NCI-H2029 (cell line): ENCODE measurements at places on chromosomes 7 and 10.

- DNase-seq = no peak
These were observed 10.4 kb upstream of the GPR26 start for GRCh38 chr10:123655751-123656150.

GRCh38 chr7:91041141-91041540 lies 223.1 kb upstream of the FZD1 start:
- no peak for DNase-seq

- DNase-seq = no peak
These were observed 112.3 kb upstream of the EFCAB10 start for GRCh38 chr7:105693576-105693975.

DNA sequence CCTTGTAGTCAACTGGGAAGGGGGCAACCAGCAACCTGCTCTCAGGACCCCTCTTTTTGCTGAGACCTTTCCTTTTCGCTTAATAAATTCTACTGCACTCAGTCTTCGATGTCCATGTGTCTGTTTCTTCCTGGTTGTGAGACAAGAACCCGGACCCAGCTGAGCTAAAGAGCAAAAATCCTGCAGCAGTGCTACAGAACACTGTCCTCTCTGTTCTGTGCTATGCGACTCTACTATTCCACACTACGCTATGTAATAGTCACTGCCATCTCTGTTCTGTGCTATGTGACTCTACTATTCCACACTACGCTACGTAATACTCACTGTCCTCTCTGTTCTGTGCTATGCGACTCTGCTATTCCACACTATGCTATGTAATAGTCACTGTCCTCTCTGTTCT lies 34.3 kb downstream of the DIP2C start:
- no peak for DNase-seq

DNA sequence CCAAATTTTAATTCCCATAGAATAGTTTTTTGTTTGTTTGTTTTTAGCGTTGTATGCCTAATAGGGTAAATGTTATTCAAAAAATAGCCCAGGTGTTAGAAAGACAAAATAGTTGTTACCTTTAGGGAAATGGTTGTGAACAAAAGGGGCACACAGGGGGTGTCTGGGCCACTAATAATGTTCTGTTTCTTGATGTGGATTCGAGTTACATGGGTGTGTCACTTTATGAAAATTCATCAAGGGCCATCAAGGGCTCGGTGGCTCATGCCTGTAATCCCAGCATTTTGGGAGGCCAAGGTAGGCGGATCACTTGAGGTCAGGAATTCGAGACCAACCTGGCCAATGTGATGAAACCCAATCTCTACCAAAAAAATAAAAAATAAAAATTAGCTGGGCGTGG lies 531.8 kb upstream of the C7orf33 start:
- DNase-seq = no peak

- no peak for DNase-seq
These were observed 9.0 kb upstream of the COMTD1 start for GRCh38 chr10:75244487-75245353.

DNA sequence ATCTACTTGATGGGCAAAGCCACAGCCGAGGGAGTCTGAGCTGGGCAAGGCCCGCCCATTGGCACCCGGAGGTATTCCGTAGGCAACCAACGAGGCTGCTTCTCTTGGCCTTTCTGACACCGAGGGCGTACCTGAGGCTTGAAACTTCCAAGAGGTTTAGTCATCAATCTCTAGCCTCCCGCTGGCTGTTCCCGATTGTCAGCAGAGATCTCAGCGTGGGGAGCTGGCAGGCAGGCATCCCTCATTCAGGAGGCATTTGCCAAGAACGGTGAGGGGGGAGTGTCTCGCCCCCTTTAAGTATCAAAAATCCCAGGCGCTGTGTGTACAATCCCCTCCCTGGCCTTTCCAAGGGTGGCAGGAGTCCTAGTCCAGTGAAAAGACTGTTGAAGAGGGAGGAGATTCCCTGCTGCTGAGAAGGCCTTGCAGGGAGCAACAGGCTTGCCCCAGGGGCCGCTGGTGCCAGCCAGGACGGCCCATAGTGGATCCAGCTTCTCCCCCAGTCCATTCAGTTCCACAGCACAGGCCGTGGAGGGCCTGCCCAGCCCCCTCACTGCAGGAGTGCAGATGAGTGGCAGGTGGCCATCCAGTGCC lies 39.7 kb downstream of the OAT start:
- no peak for DNase-seq

DNA sequence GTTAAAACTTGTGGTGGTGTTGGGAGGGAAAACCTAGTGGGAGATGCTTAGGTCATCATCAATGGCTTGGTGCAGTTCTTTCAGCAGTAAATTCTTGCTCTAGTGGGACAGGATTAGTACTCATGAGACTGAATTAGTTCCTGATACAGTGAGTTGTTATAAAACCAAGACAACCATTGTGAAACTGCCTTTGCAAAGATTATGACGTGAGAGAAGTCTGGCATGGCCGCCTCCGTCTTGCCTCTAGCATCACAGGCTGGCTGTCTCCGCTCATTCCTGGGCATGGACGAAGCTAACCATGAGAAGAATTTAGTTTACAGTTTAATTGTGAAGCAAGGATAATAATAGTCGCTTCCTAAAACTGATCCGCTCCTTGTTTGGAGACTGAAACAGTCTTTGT lies 186.4 kb downstream of the KIF20B start:
- no peak for DNase-seq
